Ecto neural progenitor cell (in vitro differentiated cells): ENCODE measurements at places on chromosomes 1 and 21.

GRCh38 chr1:182173808-182174512 lies 112.4 kb upstream of the ZNF648 start:
- DNase-seq = no peak

GRCh38 chr1:213051881-213052202 lies 801 bp downstream of the RPS6KC1 start:
- no peak for DNase-seq

DNA sequence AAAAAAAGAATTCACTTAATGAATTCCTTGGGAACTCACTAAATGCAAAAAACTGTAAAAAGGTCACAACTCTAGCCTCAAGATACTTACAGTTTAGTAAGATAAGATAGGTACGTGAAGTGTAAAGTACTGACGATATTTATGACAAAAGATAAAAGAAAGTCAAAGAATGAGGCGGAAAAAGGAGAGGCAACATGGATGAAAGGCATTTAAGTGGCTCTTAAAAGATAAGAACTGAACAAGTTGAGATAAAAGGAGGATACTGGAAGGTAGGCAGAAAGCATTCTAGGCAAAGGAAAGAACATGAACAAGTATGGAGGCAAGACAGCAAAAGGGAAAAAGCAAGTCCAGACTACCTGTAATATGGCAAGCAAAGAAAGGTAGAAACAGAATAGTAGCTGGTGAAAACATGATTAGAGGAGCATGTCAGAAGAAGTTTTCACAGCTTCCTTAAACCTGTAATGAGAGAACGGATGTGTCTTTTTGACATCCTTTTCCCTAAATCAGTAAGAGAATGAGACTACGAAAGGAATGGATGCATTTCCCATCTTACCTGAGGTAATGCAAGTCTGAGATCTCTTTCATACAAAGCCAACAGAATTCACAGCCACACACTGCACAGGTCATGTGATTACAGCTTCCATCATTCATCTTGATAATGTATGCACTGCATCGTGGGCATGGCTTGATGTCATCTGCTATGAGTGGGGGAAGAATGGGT lies 16.8 kb downstream of the RNF19B start:
- DNase-seq = no peak

DNA sequence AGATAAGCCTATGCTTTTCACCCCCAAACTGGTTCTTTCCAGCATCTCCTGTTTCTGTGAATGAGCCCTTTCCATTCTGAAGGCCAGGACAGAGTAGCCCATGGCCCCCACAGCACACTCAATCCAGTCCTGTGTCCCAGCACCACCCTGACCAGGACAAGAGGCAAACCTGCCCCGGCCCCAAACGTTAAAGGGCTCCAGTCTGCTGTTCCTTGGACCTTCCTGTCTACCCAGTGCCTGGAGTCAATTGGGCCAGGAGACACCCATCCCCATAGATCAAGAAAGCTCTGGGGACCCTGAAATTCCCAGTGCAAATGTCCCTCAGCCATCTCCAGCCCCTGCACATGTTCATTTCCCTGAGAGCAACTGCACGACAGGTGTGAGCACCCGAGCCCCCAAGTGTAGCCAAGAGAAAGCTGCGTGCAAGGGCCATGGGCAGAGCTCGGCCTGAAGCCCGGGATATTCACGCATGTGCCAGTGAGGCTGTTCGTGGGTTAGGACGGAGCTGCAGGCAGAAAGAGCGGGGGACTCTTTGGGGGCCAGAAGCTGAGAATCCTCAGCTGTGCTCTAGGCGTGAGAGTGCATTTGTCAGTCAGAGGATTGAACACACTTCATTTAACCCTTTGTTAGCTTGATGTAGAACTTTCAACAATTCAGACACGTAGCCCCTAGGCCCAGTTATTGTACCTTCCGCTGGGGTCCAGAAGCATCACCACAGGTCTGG lies 4.2 kb upstream of the RIPK4 start:
- DNase-seq = no peak

DNA sequence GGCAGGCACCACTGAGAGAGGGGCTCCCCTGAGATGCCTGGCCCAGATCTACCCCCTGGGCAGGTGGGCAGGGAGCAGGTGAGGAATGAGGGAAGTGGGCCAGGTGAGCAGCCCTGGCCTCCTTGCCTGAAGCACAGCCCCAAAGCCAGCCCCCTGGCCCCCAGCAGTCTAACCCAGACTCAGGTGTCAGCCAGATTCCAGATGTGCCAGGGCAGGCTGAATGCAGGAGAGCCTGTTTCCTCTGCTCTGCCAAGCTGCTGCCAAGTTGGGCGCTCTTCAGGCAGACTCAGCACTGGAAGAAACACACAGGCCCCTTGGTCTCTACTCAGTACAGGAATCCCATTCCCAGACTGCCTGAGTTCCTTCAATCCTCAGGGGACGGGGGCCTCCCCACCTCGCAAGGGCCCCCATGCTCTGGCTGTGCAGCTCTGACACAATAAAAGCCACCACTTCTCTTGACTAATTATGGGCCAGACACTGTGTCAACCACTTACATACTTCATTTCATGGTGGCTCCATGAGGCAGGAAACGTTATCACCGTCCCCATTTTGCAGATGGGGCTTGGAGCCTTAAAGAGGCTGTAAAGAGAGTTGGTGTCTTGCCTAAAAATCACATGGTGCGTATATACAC lies 20.4 kb downstream of the ARHGEF19 start:
- no peak for DNase-seq

GRCh38 chr1:6423321-6423999 lies 1.1 kb upstream of the ESPN start:
- DNase-seq = peak; percentile 79

DNA sequence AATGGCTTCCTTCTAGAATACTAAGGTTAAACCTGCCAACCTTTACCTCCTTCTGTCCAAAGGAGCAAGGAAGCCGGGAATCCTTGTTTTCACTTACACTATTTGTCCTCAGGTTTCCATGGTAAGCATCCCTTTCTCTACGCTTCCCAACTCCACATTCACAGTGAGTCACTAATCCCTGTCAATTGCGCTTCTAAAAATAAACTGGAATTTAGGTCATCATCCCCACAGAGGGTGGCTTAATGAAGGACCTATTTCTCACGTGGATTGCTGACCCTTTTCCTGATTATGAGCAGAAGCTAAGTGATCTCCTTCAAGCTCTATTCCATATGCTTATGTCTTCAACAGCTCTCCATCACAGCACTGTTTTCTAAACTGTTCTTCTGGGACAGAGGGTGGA lies 39.9 kb upstream of the ABCA4 start:
- DNase-seq = no peak

DNA sequence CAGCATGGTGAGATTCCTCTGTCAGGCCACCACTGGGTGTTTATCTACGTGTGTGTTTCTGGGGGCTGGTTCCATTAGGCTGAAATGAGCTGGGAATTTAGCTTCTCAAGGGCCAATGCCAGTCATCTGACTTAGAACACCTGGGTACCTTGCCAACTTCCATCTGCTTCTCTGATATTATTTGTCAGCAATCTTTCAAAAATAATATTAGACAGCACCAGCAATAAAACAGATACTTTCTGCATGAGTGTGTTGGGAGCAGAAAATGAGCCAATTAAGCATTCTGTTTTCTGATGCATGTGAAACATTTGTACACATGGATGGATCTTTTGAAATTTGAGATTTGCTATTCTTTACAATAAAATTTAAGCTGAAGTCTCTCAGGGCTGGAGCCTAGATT lies 124.1 kb downstream of the RYR2 start:
- no peak for DNase-seq

- DNase-seq = no peak
Observed at GRCh38 chr1:239361403-239361802, 25.0 kb upstream of the CHRM3 start.

GRCh38 chr1:200478945-200479558 lies 69.2 kb upstream of the ZNF281 start:
- no peak for DNase-seq

GRCh38 chr1:205588636-205589035 lies 43.2 kb downstream of the ELK4 start:
- no peak for DNase-seq

DNA sequence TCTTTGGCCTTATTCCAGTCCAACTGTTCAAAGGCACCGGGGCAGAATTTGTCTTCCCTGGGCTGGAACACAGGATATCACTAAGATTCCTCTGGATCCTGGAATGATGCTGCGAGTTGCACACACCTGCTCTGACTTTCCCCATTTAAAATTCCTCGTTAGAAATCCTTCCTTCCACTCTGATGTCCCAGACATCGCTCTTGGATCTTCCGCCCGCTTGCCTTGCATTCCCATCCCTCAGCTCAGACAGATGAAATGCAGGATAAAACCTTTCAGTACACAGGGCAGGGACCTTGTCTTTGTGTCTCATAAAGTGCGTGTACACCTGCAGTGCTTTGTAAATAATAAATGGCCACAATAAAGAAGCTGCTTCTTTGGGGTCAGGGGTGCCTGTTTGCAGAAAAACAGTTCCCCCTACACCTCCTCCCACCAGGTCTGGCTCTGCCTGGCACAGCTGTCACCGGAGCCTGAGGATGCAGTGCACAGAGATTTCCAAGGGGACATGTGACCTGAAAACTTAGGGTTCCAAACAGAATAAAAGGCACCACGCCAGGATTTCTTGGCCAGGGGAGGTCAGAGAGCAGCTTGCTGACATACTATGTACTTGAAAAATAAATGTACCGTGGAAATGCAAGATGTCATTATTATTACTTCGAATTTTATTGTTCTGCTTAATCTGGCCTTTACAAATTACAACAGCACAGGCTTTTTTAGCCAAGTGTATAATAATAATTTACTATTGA lies 62.9 kb upstream of the SYT6 start:
- no peak for DNase-seq

- no peak for DNase-seq
Observed at GRCh38 chr1:9700340-9700739, 48.8 kb downstream of the PIK3CD start.

- DNase-seq = no peak
Observed at GRCh38 chr1:244280859-244281258, 170.8 kb downstream of the ADSS2 start.

GRCh38 chr1:43536196-43536863 lies 5.6 kb downstream of the PTPRF start:
- no peak for DNase-seq

DNA sequence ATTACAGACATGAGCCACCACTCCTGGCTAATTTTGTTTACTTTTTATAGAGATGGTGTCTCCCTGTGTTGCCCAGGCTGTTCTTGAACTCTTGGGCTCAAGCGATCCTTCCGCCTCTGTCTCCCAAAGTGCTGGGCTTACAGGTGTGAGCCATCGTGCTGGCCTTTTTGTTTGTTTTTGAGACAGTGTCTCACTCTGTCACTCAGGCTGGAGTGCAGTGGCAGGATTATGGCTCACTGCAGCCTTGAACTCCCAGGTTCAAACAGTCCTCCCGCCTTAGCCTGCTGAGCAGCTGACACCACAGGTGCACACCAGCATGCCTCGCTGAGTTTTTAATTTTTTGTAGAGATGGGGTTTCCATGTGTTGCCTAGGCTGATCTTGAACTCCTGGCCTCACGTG lies 49.1 kb downstream of the ADARB1 start:
- no peak for DNase-seq

DNA sequence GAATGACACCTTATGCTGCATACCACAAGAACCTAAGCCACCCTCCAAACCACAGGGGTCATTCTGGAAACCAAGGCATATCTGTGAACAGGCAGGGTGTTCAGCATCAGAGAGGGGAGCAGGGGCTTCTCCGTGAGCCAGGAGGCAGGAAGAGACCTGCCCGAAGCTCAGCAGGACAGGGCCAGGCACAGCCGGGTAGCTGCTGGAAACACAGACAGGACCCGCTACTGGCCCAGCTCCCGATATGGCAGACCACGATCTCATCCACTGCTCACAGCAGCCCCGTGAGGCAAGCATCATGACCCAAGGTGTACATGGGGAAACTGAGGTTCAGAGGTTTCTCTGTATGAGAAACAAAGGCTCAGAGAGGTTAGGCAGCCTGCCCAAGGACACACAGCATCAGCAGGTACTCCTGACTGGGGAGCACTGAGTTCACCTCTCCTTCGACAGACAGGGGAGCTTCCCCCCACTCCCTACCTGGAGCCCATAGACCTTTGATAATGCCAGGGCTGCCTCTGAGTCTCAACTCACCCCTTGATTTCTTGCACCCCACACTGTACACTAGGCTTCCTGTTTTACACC lies 317.7 kb downstream of the MATN1 start:
- DNase-seq = peak; percentile 23

GRCh38 chr1:119655154-119655553 lies 7.1 kb upstream of the ZNF697 start:
- DNase-seq = no peak

- no peak for DNase-seq
Observed at GRCh38 chr1:154407198-154408091, 2.3 kb downstream of the IL6R start.

DNA sequence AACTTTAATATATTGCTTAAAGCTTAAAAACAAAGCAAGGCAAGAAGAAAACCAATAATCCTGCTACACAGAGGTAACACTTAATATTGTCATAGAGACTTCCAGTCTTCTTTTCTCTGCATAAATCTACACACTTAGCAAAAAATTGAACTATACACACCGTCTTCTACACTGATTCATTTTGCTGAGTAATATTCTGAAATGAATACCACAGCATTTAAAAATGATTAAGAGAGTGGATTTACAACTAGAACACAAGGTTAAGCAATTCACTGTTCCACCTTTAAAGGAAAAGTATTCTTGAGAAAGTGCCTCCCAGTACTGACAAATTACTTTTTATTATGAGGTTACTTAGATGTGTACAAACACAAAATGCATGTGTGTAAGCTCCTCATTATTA lies 22.2 kb upstream of the ITPKB start:
- no peak for DNase-seq

- no peak for DNase-seq
Observed at GRCh38 chr1:34319218-34319617, 142.5 kb downstream of the C1orf94 start.

GRCh38 chr21:27388825-27389224 lies 421.9 kb upstream of the ADAMTS5 start:
- no peak for DNase-seq

GRCh38 chr1:173190101-173190936 lies 16.8 kb downstream of the TNFSF4 start:
- DNase-seq = no peak

DNA sequence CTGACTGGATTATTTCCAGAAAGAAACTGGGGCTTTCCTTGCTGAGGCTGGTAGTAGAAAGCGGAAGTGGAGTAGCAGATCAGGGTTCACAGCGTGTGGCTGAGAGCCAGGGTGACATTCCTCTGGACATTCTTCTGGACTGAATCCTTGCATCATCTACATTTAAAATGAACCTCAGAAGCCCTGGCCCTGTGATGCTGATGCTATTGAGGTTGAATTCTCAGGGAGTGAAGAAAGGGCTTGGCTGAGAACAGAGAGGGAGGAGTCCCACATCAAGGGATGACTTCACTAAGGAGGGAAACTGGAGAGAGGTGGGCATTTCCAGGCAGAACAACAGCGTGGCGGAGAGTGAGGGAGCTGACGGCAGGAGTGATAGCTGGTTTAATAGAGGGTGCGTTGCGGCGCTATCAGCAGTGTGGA lies 102.3 kb upstream of the LMO4 start:
- DNase-seq = peak; percentile 47

- no peak for DNase-seq
Observed at GRCh38 chr21:45987121-45987711, 5.6 kb downstream of the COL6A1 start.

GRCh38 chr21:10627316-10627863 lies 106.0 kb downstream of the TPTE start:
- no peak for DNase-seq
